ENCODE measurements at places on chromosomes 11 and 22.

- no peak for ATAC-seq
These were observed at the start of gene NFAM1 for GRCh38 chr22:42432020-42432596. Gene NFAM1, minus strand, starts transcription at chr22:42432403. Its CDS starts 46 bp downstream, at chr22:42432357.

DNA sequence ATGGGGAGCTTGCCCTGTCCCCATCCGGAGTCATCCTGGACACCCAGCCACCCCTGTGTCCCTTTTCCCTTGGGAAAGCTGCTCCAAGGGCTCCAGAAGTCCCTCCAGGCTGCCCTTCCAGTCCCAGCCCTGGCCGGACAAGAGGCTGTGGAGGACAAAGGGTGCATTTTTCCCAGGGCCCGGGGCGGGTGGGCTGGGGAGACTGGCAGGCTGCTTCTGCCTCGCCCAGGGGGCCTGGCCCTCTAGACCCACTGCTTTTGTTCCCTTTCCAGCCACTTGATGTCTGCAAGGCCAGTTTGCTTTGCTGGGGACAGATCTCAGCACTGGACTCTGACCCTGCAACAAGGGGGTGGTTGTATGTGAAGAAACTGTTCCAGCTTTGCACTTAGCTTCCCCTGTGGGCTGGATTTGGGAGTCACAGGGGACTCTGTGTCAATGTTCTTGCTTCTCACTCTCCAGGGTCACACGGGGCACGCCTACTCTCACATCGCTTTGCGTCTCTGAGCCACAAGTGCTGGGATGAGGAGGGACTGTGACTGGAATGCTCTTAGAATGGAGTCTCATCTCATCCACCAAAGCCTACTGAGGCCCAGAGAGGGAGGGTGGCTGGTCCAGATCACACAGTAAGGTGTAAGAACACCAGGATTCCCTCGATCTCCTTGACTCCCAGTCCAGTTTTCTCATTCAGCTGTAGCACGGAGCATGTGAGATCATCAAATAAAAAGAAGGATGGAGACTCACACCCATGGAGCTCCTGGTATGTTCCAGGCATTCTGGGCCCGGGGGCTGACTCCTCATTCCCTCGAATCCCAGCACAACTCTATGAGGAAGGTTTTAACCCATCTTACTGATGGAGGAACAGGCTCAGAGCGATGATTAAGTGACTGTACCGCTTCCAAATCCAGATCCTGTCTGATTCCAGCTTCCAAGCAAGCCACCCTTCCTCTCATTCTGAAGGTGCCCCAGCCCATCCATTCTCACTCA, 59.9 kb downstream of the FBXO7 start:
- no peak for ATAC-seq

GRCh38 chr11:8090756-8091155, 9.7 kb downstream of the TUB start:
- no peak for ATAC-seq

GRCh38 chr22:21940521-21940920, 12.1 kb downstream of the PPM1F start:
- ATAC-seq, result no peak

DNA sequence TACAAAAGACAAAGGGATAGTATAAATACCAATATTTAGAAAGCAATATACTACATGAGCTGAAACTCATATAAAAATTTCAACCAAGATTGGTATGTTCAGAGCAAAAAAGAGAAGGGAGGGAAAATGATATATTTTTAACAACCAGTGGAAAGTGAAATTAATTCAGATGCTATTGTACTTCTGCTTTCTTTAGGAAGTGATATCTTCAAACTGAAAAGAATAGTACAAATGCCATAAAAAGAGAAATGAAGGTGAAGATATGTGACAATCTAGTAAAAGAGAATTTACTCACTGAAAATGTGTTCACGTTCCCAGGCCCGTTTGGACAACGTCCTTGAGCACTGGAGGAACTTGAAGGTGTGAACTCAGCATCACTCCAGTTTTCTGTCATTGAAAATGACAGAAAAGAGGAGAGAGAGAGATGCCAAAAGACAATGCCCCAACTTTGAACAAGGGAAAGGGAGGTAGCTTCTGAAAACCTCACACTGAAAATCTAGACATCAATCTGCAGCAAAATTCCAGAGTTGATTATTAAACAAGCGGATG, 47.5 kb downstream of the SC5D start:
- no peak for ATAC-seq

GRCh38 chr11:72238492-72239312, 5.3 kb downstream of the PHOX2A start:
- no peak for ATAC-seq

DNA sequence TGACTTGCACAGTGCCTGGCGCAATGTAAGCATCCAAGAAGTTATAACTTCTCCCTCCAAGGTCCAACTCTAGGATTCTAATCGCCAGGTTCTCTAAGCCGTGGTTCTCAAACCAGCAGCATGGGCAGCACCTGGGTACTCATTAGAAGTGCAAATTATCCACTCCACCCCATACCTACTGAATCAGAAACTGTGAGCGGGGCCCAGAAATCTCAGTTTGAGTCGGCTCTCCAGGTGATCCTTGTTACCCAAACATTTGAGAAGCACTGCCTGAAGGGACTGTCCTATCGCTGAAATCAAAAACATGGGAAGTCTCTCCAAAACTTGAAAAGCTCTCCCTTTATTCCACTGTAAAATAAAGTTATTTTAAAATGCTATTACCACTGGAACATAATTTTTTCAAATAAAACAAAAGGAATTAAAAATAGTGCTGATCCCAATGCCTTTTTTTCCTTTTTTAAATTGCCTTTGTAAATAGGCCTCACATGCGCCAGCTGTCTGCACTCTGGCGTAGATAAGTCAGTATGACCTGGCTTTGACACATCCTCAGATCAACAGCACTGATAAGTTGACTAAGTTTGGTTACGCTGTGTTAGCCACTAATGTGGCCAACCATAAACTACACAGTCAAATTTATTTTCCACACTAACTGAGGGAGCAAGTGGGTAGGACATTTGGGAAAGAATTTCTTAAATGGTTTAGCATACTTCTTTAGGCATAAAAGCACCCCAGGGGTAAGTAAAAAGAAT, 8.4 kb upstream of the CTR9 start:
- peak; percentile 99 for ATAC-seq

- no peak for ATAC-seq
These were observed 81.0 kb downstream of the SLC36A4 start for GRCh38 chr11:93116641-93117441.

GRCh38 chr11:70885281-70886231, 366.8 kb downstream of the SHANK2 start:
- no peak for ATAC-seq

DNA sequence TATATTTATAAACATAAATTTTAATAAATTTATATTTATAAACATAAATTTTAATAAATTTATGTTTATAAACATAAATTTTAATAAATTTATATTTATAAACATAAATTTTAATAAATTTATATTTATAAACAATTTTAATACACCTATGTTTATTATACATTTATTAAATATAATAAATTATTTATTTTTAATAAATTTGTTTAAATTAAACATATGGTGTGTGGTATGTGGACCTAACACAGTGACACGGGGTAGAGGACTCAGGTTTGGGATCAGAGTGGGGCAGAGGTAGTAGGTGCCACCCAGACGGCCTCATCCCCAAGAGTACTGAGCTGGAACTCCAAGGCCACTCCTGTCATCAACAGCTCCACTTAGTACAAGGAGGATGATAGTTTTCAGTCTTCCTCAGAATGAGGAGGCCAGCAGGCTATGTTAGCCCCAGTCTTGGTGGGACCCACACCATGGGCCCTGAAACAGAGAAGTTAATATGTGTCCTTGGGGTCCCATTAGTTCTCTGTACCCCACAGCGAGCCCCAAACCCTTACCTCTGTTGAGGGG, 46.7 kb upstream of the BID start:
- no peak for ATAC-seq

DNA sequence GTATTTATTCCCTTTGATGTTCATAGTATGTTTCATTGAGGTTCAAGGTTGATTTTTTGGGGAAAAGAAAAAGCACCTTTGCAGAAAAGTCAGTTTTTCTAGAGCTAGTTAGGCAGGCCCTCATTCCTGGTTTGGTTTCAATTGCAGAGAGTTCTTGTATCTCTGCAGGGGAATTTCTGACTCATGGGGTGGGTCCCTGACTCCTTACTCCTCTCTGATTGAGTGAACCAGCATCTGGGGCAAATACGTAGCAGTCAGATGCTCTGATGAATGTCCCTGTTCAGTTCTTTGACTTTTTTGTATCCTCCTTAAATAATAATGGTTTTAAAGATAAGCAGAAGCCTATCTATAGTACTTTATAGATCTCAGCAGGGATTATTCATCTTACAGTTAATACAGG, 7.7 kb upstream of the NCR3LG1 start:
- ATAC-seq, result peak; percentile 90

All from activated T-helper 17 cell treated with anti-CD3 and anti-CD28 coated beads, Interleukin-2, amount 50 U/mL, for 72 hours (primary cell).